ENCODE measurements at places on chromosomes 1 and 21.

- DNase-seq: no peak
Observed at GRCh38 chr1:23367451-23367790, 2.2 kb downstream of the ZNF436 start.

GRCh38 chr1:230459465-230459864 lies 33.3 kb upstream of the PGBD5 start:
- no peak for DNase-seq

DNA sequence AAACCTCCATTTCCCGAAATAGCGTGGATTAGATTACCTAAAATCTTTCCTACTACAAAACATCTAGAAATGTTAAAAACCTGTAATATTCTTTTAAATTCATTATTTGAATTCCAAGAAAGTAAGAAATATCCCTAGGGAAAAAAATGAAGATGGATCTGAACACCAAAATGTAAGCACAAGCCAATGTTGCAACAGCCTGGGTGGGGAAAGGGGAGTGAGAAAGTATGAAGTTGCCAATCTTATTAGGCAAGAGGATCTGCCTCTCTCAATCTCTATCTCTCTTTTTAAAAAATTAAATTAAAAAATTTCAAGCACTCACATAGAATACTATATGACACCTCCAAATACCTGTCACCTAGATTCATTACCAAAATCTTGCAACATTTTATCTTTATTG lies 74.9 kb upstream of the IRF2BP2 start:
- DNase-seq: no peak

GRCh38 chr21:38679534-38679933 lies 126.2 kb upstream of the ETS2 start:
- DNase-seq: no peak

DNA sequence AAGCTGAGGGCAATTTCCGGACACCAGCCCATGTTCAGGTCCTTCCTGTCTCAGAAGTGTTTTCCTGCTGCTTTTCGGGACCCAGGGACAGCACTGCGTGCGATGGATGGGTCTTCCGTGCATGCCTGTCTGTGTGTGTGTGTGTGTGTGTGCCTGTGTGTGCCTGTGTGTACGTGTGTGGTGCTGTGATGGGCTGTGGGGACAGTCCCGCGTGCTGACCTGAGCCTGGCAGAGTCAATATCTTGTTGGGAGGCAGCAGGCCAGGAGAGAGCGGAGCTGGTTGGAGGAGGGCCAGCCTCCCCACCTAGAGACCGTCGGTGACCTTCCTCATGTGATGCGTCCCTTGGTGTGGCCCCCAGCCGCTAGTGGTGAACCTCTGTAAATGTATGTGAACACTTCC lies 13.7 kb downstream of the SKI start:
- no peak for DNase-seq

DNA sequence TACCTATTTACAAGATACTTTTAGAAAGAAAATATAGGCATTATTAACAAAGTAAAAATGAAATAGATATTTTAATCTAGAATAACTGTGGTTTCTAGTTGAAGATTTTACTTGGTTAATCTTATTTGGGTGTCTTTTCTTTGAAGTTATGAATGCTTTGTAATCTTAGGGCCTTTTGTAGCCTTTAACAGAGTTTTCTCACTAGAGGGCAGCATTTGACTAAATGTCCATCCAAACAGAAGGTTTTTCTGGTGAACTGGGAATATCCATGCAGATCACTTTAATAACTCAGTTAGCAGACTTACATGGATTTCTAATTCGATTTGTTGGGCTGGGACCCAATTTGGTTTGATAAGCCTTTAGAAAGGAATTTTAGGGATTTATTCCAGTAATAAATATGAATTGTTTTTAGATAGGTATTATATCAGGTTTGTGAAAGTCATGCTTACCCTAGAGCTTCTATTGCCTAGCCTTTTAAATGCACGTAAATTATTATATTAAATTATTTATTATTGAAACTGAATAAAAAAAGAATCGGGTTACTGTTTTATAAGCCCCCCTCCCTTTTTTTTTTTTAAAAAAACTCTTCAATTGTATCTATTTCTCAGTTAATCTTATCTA lies 119.7 kb downstream of the ZNF326 start:
- peak; percentile 59 for DNase-seq

DNA sequence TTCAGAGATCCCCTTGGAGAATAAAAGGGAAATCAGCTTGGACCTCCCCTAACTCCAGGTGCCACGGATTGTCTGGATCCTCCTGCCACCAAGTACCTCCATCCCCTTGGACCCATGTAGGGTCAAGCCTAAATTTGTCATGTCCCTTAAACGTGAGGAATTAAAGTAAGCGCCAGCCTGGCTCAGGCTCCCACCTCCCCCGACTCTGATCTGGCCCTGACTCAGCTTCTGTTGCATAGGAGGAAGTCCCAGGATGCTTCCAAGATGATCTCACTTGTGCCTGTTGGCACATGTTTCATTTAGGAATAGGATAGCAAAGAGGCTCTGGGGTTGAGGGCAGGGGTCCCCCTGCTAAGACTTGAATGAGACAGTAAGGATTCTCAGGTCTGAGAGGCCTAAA lies 231.9 kb upstream of the JUN start:
- DNase-seq: no peak

DNA sequence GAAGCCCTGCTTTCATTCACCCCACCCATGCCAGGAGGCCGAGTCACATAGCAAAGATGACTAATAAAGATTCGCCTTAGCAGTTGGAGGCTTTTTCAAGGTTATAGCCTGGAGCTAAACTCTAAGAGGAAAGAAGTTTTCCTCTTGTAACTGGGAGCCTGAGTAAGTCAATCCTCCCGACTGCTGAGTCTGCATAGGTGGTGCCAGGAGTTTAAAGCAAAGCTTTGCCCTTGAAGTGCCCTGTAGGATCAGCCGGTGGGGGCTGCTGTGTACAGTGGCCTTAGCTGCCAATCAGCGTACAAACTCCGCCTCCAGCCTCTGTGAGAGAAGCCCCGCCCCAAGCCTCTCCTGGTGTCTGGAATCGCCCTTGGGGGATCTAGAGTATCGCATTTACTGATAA lies 147.5 kb upstream of the SPATA6 start:
- peak; percentile 66 for DNase-seq

- no peak for DNase-seq
Observed at GRCh38 chr1:153962088-153963029, 978 bp downstream of the SLC39A1 start.

GRCh38 chr1:86296305-86297205 lies 99.6 kb downstream of the ODF2L start:
- no peak for DNase-seq

DNA sequence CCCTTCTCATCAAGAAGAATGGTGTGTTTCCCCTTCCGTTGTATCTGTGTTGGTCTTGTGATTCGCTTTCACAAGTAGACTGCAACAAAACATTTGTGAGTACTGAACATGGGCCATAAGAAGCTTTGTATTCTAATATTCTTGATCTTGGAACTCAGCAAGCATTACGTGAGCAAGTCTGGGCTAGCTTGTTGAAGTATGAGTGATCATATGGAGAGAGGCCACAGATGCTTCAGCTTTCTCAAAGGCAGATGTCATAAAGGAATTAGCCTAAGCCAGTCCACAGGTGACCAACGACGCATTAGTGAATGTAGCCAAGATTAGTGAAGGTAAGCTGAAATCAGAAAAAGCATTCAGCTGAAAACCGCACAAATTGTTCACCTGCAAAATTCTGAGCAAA lies 609.6 kb upstream of the NEGR1 start:
- DNase-seq: no peak

DNA sequence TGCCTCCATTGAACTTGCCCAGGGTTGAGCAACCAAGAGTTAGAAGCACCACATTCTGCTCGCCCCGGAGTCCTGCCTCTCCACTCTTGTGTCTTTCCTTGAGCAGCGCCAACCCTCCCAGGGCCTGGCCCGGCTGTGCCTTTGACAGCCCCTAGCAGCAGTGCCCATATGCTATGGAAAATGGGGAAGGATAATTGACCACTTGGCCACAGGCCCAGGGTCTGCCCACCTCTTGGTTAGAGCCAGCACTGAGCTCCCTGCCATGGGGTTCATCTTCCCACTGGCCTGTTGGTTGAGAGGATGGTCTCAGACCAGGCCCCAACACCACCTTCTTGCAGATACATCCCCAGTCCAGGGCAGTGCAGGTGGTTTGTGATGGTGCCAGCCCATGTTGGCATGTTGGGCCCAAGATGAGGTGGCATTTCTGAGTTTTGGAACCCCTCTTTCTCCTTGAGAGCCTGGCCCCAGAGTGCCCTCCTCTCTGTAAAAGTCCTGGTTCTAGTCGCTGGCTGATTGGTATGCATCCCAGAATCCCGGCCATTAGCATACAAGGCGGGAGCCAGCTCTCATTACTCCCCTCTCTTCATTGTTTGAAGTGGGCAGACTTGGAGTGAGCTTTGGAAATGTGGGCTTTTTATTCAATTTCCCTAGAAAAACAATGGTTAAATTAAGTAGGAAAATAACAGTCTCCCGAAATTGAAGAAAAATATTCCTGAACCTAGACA lies 7.6 kb downstream of the ARHGEF10L start:
- DNase-seq: no peak

DNA sequence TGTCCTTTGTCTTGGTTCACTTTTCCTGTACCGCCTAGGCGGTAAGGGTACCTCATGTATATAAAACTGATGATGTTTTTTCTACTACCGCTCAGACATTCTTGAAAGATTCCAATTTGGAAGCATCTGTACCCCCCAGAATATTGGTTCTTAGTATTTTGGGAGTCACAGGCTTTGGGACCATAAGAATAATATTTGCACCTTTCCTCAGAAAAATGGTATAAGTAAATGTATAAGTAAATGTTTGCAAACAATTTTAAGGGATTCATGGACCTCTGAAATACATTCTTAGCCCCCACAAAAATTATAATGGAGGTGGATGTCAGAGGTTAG lies 677 bp downstream of the SRP9 start:
- DNase-seq: no peak

GRCh38 chr1:179121159-179121938 lies 39.5 kb downstream of the TOR3A start:
- peak; percentile 1 for DNase-seq
